Bronchial epithelial cell (primary cell): ENCODE measurements at places on chromosomes 12 and 14. TPM values are rescaled to one million over a fixed set of nuclear protein-coding genes. Genes with fewer than 3 reads are reported as not detected.

- DNase-seq: no peak
These were observed 837 bp downstream of the COL2A1 start for GRCh38 chr12:48003226-48004052.

DNA sequence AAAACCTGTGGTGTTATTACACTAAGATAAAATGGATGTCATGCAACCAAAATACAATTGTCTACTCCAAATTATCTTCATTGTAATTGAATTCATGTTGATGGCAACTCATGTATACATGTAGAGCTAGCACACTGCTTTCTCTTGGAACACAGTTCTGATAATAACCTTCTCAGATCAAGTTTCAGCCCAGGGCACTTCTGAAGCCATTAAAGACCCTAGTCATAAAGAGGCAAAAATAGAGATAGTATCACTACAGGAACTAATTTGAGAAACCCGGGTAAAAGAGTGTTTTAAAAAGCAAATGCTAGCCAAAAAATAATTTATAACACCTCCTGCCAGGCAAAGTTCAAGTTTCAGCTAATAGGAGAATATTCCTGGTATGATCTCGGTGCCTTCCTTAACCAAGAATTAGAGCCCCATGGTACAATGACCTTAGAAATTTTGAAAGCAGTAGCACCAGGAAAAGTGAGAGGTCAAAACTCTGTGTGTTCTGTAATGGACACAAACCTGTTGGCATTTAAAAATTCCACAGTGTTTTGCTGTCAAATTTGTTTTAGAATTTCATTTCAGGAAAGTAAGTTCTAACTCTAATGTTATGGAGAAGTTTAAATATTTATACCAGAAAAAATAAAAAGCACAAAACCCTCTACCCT, 105.0 kb upstream of the FRMD6 start:
- DNase-seq: no peak

GRCh38 chr14:98512501-98513251, 759.3 kb downstream of the BCL11B start:
- no peak for DNase-seq

The SERPINA3 gene
- total RNA-seq: 0.79 and 1.3 TPM in 2 replicates

DNA sequence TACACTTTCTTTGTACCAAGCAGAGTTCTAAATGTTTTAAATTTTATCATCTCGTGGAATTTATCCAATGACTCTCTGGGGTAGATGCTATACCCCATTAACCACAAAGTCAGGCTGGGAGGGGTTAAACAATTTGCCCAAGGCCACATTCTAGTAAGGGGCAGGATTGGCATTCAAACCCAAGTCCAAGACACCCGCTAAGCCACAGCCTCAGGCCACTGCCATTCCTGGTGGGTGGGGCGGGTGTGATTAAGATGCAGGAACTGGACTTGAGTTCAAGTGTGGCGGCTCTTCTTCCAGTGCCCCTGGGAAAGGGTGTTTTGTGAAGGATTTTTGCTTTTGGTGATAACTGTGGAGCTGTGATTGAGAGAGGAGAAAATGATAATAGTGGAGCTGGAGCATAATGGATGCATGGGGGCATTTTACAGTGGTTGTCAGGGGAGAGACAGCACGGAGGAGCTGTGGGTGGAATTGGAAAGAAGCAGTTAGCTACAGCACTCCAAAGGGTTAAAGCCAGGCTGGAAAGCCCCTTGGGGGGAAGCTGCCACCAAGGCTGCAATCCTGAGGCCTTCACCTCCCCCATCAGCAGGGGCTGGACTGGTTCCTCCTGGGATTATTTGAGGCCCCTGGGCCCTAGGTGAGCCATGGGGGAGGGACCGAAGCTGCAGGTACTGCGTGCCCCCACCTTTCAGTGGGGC, 1.0 kb upstream of the VRTN start:
- DNase-seq: no peak

DNA sequence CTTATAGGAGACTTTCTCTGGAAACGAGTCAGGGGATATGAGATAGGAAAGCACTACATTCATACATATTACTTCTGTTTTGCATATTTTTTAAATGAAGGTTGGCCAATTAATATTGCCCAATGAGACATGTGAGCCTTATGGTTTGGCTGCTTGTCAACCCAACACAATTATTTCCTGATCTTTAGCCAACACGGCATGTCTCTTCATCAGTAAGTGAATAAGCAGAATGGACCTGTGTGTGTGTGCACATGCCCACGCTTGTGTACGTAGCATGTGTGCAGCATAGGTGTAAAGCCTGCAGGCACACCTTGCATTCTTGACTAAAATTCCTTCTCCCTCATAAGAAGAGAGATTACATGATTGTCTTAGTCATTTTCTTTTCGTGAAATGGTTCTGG, 88.3 kb downstream of the STON2 start:
- peak; percentile 95 for DNase-seq

- no peak for DNase-seq
These were observed 44.6 kb downstream of the GNS start for GRCh38 chr12:64714551-64714968.

The MMP17 gene
- 4.1 and 4.5 TPM in 2 replicates for total RNA-seq

GRCh38 chr12:6324936-6325750, 14.7 kb downstream of the PLEKHG6 start:
- no peak for DNase-seq

GRCh38 chr12:20792971-20793370, 17.5 kb upstream of the SLCO1B3 start:
- DNase-seq: no peak
